ENCODE measurements at places on chromosomes 11 and 22.

- DNase-seq, result no peak
Measured at GRCh38 chr11:127027000-127027399, 26.4 kb upstream of the KIRREL3 start.

- no peak for DNase-seq
Measured at GRCh38 chr11:125301346-125301745, 136.8 kb downstream of the PKNOX2 start.

DNA sequence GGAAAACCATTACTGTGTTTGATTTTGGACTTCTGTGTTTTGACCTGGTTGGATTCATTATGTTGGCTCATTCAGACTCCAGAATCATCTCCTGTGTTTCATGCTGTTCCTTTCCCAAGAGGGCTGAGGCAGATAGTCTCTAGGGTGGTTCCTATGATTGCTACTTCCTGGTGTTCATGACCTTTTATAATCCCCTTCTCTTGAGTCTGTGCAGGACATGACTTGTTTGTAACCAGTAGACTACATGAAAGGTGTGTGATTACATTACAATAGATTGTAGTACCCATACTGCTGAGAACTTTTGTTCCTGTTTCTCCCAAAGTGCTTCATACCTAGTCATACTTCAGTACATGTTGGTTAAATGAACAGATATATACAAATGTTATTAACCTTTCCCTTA lies 700.6 kb downstream of the METTL15 start:
- no peak for DNase-seq

DNA sequence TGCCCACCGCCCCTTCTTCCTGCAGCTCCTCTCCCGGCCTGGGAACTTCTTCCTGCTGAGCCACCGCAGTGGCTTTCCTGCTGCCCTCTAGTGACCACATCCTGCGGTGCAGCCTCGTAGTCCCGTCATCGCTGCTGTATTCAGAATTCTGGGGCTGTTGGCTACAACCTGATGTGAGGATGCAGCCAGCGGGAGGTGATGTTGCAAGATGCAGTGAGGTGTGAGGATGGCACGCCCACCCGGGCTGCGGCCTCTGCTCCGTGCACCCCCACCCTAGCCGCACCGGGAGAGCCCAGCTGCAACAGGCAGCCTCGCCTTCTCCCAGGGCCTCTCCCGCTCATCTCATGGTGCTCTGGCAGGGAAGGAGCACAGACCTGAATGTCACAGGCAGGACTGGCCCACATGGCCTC lies 10.1 kb downstream of the CHST1 start:
- DNase-seq, result peak; percentile 61

DNA sequence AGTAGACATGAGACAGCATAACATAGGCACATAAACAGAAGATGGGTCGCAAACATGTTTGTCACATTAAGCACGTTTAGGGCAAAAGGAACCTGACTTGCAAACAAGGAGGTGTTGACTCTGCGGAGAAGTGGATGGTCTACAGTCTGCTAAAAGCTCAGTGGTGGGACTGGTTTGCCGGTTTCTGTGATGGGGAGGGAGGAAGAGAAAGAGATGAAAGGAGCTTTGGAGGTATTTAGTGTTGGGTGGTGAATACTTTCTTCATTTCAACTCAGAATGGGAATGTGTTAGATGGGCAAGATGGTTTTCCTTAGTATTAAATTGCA lies 191.4 kb upstream of the SORL1-AS1 start:
- no peak for DNase-seq

DNA sequence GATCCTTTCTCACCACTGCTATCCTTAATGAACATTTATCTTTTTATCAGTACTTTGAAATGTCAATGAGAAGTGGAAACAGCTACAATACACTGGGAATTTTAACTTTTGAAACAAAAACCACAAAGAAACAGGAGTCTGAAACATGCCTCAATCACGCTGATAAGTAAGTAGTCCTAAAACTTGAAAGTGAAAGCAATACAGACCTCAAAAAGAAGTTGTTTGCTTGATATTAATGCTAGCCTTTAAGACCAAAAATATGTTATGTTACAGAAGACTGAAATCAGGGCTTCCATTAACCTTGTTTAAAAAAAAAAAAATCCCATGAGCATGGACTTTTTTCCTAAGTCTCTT lies 21.3 kb downstream of the PHF21A start:
- DNase-seq, result no peak

GRCh38 chr11:93089474-93090102 lies 108.2 kb downstream of the SLC36A4 start:
- no peak for DNase-seq

- no peak for DNase-seq
Measured at GRCh38 chr11:60951606-60951903, 421 bp downstream of the SLC15A3 start.

DNA sequence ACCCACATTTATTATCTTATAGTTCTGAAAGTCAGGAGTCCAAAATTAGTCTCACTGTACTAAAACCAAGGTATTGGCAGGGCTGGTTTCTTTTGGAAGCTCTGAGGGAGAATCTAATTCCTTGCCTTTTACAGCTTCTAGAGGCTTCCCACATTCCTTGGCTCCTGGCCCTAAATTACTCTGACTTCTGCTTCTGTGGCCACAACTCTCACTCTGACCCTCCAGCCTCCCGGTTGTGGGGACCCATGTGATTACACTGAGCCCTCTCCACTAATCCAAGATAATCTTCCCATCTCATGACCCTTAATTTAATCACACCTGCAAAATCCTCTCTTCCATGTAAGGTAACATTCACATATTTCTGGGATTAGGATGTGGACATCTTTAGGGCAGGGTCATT lies 110.9 kb downstream of the ARL14EP start:
- DNase-seq, result no peak

GRCh38 chr11:77141475-77141874 lies 13.4 kb downstream of the MYO7A start:
- DNase-seq, result no peak

- no peak for DNase-seq
Measured at GRCh38 chr11:10310301-10310841, 5.5 kb downstream of the ADM start.

DNA sequence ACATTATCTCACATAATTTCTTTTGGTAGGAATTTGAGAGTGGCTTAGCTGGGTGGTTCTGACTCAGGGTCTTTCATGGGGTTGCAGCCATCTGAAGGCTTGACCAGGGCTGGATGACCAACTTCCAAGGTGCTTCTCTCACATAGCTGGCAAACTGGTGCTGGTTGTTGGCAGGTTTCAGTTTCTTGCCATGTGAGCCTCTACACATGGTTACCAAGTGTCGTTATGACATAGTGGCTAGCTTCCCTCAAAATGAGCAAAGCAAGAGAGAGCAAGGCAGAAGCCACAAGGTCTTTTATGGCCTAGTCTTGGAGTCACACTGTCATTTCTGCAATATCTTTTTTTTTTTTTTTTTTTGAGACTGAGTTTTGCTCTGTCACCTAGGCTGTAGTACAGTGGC lies 4.2 kb upstream of the TFIP11 start:
- DNase-seq, result no peak

GRCh38 chr22:37802310-37803194 lies 5.2 kb upstream of the GCAT start:
- no peak for DNase-seq

DNA sequence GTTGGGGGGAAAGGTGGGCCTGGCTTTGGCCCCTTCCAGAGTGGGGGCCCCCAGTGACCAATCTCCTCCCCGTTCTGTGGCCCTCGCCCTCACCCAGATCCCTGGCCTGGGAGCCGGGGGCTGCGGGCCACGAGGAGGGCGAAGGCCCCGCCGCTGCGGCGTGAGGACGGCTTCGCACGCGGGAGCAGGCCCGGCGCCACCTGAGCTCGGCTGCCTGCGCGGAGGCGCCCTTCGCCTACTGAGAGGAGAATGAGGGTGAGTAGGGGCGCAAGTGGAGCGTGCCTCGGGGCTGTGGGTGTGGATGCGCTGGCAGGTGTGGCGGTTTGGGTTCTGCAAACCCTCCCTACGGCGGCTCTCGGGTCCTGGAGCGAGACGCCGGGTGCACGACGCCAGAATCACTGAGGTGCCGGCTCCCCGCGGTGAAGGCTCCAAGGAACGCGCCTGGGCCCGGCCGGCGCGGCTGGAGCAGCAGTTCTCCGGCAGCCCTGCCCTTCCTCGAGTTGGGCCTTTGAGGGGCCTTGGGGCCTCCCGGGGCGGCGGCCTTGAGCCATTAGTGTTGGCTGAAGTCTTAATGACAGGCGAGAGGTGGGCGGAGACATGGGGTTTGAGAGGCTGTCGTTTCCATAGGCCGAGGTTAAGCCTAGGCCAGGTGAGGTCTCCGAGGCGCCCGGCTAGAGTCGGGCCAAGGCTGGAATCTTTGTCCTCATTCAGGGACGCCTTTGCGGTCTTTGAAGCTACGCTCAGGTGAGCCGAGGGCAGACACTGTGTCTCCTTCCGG lies 65.3 kb downstream of the CTTN start:
- DNase-seq, result no peak

- DNase-seq, result no peak
Measured at GRCh38 chr11:28976801-28977145, 868.6 kb downstream of the METTL15 start.

DNA sequence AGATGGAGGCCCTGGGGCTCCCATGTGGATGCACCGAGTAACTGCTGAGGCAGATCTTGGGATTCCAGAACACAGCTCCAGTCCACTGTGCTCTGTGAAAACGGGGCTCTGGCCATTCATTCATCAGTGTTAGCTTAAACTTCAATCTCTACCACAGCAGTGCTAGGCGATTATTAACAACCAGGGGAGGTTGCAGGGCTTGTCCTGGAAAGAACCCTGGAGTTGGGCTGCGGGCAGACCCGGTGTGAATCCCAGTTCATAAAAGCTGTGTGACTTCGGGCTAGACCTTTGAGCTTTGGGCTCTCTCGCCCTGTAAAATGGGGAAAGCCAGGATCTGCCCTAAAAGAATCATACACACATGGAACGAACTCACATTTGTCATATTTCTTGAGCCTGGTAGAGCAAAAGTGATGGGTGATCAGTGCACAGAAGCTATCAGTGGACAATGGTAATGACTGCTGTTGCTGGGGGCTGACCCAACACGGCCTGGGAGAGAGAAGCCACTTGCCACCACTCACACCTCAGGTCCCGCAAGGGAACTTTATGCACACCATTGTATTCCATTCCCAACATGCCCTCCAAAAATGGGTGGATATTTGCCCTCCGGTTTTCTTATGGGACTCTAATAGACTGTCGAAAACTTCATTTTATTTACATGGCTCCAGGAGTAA lies 15.6 kb upstream of the CRYBB3 start:
- DNase-seq, result no peak

- no peak for DNase-seq
Measured at GRCh38 chr11:73325036-73325981, 17.2 kb downstream of the ARHGEF17 start.

DNA sequence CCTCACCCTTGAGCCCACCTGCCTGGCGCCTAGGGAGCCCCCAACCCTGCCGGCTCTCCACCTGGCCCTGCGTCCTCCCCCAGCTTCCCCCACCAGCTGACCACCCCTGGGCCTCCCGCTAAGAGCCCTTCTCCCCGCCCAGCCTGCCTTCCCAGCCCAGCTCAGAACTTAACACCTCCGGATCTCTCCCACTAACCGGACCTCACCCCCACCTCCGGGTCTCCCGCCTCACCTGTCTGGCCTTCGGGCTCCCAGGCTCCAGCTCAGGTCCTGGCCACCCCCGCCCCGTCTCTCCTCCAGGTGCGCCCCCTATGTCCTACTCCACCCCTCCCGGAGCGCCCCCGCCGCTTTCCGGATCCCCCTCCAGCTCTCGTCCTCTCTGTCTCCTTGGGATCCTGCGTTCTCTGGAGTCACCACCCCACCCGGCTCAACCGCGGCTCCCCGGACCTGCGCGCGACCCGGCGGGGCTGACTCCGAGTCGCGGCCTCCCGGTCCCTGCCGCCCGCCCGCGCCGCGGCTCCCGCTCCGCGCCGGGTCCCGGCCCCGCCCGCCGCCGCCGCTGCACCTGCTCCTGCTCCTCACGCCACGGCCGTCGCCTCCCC lies at the start of gene KCNJ11:
Gene KCNJ11 (minus strand): TSS at position 51 of the 602 bp plus-strand sequence. CDS start 568 bp downstream, outside the sequence.
- DNase-seq, result no peak

DNA sequence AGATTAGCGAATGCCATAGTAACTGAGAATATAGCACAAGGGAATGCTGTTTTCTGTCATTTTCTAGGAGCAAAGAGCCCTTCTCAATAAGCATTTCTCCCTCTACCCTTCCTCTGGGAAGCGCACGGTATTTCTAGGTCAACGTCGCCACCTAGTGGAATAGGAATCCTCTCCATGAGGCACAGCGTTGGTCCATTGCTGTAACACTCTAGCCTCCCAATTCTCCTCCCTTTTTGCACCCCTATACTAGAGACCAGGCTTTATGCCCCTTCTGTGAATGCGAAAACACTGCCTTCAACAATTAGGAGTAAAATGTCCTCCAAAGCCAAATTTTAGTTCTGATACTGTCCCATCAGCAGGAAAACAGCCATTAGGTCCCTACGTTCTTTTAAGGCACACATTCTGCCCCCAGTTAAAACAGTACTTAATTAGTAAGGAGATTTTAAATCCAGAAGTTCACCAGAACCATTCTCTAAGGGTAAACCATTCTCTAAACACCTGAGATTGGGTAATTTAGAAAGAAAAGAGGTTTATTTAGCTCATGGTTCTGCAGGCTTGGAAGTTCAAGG lies 12.8 kb upstream of the HYLS1 start:
- peak; percentile 42 for DNase-seq

DNA sequence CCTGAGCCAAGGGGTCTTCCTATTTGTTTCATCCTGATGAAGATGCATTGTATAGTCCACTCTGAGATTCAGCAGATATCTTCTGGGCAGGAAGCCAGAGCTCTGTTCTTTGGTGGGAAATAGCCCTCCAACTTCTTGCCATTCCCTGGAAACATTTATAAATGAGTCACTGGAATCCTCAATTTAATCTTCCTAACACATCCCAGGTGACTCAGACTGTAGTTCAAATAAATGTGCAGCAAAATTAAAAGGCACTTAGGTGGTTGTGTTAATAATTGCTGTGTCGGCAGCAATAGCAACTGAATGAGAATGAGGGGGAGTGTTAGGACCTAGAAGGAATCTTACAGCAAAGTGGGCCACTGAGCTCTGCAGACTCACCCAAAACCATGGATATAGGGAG lies 108.6 kb downstream of the INSC start:
- DNase-seq, result no peak

Measured in stimulated activated CD4-positive, alpha-beta T cell treated with anti-CD3 and anti-CD28 coated beads, Interleukin-1b, Interleukin-23, amount 100 ng/mL, for 48 hours (primary cell).